Occipital lobe (tissue), 3 donors: ENCODE measurements at places on chromosomes 11 and 22.

- DNase-seq, result no peak
Observed at GRCh38 chr11:71246559-71246958, 5.8 kb downstream of the SHANK2 start.

- DNase-seq, result no peak
Observed at GRCh38 chr11:59962107-59962482, 1.7 kb upstream of the OOSP4A start.

- no peak for DNase-seq
Observed at GRCh38 chr11:101030692-101031091, 98.9 kb downstream of the PGR start.

DNA sequence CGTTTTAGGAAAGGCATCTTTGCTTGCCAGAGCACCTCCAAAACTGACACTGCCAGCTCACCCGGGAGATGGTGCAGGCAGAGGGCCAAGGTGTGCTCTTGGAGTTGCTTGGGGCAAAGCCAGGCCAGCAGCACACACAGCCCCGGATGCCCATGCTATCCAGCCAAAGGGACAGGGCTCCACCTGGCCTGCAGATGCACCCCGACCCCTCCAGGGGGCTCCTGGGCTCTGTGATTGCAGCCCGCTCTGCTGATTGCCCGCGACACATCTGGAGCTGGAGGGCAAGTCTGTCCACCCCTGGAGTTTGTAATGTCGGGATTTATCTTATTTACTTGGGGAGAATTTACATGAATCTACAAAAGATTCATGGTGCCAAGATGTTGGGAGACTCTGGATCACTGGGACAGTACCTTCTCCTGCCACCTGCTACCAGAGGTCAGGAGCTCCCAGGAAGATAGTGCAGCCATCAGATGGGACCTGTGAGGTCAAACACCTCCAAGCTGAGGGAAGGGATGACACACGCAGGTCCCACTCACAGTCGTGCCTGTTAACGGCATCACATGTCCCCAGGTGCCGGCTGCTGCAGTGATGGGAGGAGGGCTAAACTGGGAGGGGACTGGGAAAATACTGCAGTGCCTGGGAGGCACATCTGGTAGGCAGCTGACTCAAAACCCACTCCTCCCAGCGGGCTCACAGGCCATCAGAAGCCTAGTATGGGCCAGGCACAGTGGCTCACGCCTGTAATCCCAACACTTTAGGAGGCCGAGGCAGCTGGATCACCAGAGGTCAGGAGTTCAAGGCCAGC, 17.2 kb downstream of the CBX7 start:
- no peak for DNase-seq

GRCh38 chr11:57434640-57435546, 8.0 kb upstream of the SLC43A3 start:
- DNase-seq, result no peak

- DNase-seq, result no peak
Observed at GRCh38 chr22:29524442-29525191, 28.9 kb downstream of the THOC5 start.

GRCh38 chr11:57639321-57640067, 10.2 kb downstream of the YPEL4 start:
- no peak for DNase-seq

DNA sequence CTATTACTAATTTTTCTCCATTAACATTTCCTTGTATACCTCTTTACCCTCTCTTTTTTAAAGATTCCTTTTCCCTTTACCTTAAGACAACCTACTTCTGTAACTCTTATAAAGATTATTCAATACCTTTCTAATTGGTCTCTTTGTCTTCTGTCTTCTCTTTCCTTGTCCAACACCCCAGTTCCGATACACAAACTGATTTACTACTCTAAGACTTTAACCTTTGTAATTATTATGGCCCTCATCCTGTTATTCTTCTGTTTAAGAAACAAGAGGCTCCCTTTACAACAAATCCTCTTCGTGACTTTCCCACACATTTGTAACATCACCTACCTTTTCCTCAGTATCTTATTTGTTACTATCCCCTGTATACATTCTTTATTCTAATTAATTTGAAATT, 81.8 kb downstream of the TTC17 start:
- no peak for DNase-seq

GRCh38 chr11:28999620-29000019, 891.4 kb downstream of the METTL15 start:
- no peak for DNase-seq

- DNase-seq, result no peak
Observed at GRCh38 chr22:49820984-49821383, 6.7 kb downstream of the BRD1 start.

DNA sequence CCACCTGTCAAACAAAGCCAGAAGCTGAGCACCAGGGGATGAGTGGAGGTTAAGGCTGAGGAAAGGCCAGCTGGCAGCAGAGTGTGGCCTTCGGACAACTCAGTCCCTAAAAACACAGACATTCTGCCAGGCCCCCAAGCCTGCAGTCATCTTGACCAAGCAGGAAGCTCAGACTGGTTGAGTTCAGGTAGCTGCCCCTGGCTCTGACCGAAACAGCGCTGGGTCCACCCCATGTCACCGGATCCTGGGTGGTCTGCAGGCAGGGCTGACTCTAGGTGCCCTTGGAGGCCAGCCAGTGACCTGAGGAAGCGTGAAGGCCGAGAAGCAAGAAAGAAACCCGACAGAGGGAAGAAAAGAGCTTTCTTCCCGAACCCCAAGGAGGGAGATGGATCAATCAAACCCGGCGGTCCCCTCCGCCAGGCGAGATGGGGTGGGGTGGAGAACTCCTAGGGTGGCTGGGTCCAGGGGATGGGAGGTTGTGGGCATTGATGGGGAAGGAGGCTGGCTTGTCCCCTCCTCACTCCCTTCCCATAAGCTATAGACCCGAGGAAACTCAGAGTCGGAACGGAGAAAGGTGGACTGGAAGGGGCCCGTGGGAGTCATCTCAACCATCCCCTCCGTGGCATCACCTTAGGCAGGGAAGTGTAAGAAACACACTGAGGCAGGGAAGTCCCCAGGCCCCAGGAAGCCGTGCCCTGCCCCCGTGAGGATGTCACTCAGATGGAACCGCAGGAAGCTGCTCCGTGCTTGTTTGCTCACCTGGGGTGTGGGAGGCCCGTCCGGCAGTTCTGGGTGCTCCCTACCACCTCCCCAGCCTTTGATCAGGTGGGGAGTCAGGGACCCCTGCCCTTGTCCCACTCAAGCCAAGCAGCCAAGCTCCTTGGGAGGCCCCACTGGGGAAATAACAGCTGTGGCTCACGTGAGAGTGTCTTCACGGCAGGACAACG, 11.7 kb downstream of the CXCR5 start:
- no peak for DNase-seq

DNA sequence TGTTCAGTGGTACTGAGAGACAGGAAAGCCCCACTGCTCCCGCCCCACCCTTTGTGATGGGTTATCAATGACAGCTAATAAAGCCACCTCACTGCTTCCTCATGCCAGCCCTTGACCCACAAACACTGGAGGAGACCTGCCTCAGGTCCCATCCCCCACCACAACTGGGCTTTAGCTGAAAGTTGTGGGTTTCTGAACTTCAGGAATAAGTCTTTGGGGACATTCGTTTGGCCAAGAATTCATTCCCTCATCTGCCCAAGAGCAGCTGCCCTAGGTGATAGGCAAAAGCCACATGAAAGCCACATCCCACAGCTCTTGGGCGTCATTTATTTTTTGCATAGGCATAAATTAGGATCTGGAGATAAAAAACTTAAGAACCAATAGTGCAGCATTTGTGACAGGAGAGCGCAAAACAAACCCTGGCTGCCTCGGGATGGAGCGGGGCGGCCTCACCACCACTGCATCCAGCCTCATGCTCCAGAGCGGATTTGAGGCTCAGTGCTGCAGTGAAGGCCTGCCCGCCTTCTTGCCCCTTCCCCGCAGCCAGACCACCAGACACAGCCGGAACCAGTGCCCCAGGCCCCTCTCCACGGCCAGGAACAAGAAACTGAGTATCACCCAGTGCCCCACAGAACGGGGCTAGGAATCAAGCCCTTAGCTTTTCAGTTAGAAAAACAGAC, 21.2 kb downstream of the SUN2 start:
- DNase-seq, result no peak

DNA sequence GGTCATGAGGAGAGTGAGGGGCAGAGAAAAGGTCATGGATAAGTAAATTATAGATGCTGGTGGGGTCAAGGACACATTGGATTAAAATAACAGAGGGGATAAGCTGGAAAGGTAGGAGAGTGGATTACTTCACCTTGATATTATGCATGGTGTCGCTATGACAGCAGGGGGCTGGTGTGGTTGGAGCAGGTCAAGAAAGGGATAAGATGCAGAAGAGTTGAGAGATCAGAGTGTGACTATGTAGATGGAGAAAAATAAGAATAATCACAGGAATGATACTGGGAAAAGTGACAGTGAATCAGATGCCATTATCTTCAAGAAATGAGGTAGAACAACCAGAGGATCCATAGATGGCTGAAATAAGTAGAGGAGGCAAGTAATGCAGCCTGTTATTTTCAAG, 29.4 kb upstream of the AMOTL1 start:
- DNase-seq, result no peak

- no peak for DNase-seq
Observed at GRCh38 chr22:45201678-45202332, 38.1 kb downstream of the NUP50 start.

- no peak for DNase-seq
Observed at GRCh38 chr11:6475936-6476335, 2.2 kb upstream of the TRIM3 start.

DNA sequence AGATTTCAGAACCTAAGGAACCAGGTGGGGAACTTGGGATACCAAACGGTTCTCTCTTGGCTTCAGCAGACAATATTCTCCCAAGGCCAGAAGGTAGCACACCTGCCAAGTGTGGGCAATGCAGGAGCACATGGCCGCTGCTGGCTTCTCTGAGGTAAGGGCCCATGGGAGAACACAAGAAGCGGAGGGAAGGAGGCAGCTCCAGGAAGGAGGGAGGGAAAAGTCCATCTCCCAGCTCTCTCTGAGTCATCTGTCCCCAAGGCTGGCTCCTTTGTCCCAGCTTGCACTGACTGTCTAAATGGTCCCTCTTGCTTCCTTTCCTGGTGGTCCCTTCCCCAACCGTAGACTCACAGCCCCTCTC, 557.9 kb upstream of the CADM1 start:
- no peak for DNase-seq

- no peak for DNase-seq
Observed at GRCh38 chr11:64672875-64673274, 50.1 kb downstream of the NRXN2 start.

- no peak for DNase-seq
Observed at GRCh38 chr22:46631113-46631512, 10.9 kb downstream of the GRAMD4 start.
